Hypothalamus (tissue), 51 donors: ENCODE measurements at places on chromosomes 2 and 18.

- DNase-seq = no peak
Measured at GRCh38 chr2:189232759-189233406, 53.3 kb upstream of the COL5A2 start.

GRCh38 chr2:181106789-181107627, 126.6 kb downstream of the UBE2E3 start:
- no peak for DNase-seq

GRCh38 chr2:153360239-153360638, 118.3 kb downstream of the RPRM start:
- DNase-seq = no peak

- DNase-seq = no peak
Measured at GRCh38 chr18:7301094-7301493, 70.2 kb downstream of the LRRC30 start.

DNA sequence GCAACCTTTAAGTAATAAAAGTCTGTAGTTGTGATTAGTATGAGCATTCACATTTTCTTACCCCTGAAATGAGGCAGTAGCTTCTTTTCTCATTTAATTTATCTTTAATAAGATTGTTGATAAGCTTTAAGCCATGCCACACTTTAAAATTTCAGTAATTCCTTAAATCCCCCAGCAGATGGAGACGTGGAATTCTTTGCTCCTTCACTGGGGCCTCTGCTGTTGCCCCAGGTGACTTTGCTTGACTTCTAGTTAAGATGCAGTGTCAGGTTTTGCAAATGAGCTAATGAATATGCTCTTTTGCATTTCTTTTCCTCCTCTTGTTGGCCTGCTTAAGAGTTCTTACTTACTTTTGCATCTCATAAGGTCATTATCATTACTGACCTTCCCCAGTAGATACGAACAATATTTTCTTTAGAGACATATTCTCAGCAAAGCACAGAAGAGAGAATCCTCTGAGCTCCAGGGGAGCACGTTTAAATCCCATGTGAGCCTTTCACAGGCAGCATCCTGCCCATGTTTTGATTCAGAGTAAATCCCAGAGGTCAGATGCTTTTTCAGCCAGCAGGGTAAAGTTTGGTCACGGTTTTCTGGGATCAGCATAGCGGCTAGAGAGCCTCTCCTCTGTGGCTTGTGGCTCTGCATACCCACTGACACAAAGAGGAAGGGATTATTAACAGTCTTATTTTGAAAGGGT, 222.9 kb downstream of the PTPRM start:
- no peak for DNase-seq

GRCh38 chr18:55422456-55423180, 165.4 kb downstream of the TCF4 start:
- DNase-seq = peak; percentile 15

DNA sequence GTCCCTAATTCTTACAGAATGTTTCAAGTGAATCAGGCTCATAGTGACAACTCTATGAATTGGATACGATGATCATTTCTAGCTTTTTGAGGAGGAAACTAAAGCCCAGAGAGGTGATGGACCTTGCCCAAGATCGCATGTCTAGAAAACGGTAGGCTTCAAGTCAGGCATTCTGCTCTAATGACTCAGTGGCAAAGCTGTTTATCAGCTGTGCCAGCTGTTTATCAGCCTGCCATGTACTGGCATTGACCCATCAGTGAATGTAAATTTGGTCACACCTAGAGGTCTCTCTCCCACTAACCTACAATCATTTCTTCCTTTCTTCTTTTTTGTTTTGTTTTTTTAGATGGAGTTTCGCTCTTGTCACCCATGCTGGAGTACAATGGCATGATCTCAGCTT, 6.1 kb upstream of the DAW1 start:
- no peak for DNase-seq

GRCh38 chr2:1798115-1798784, 53.9 kb upstream of the PXDN start:
- no peak for DNase-seq

- DNase-seq = no peak
Measured at GRCh38 chr2:153169609-153170008, 309.0 kb downstream of the RPRM start.

GRCh38 chr2:217941886-217942728, 60.7 kb downstream of the TNS1 start:
- no peak for DNase-seq

DNA sequence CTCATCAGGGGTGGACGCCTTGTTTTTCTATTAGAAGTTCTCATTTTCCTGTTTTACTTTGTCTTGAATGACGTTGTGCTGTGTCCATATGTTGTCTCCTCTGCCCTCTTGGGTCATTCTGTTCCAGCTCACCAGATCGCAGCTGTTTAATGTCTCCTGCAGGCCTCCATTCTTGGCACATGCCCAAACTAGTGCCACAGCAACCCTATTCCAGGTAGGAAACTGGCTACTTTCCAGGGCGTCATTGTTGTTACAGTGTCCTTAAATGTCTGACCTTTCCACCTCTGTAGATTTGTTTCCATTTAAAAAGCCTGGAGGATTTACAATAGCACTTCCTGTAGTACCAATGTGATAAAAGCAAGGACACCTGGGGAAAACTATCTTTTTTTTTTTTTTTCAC, 500.7 kb downstream of the METTL4 start:
- DNase-seq = no peak

GRCh38 chr2:204673877-204674276, 128.6 kb downstream of the PARD3B start:
- no peak for DNase-seq

DNA sequence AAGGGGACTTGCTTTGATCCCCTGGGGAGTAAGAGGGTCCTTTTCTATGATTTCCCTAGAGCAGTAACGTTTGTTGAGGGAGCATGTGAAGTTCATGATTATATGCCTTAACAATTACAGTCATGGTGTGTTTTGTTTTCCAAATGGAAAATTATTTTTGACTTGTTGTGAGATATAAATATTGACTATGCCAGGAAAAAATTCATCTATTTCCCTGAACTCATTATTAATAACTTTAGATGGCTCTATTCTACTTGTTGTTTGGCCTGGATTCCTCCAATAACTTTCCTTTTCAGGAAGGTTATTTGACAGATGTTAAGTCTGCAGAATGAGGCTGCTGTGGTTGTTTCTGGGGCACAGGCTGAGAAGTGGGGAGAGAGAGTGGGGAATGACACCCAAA, 72.1 kb upstream of the LMAN1 start:
- no peak for DNase-seq

GRCh38 chr2:171210864-171211431, 50.3 kb upstream of the TLK1 start:
- no peak for DNase-seq

- DNase-seq = peak; percentile 72
Measured at GRCh38 chr2:231687133-231687852, 21.0 kb upstream of the PTMA start.

GRCh38 chr2:160608599-160608998, 115.0 kb upstream of the RBMS1 start:
- no peak for DNase-seq

- DNase-seq = no peak
Measured at GRCh38 chr18:13313006-13313686, 94.6 kb downstream of the LDLRAD4 start.
